ENCODE measurements at places on chromosomes 3 and 15. TPM values are rescaled to one million over a fixed set of nuclear protein-coding genes. Genes with fewer than 3 reads are reported as not detected.

COX17 gene
- 173 TPM for total RNA-seq

SLC15A2 gene
- 1.9 TPM for total RNA-seq

SLC25A38 gene
- total RNA-seq, result 21.1 TPM

KLHL40 gene
- total RNA-seq, result 0.29 TPM

WDR49 gene
- total RNA-seq, result 1.7 TPM

ANKUB1 gene
- total RNA-seq, result not detected

- H3K27me3 ChIP-seq, result no peaks in the 10 kb centered on the region
- DNase-seq, result no peak
- no peak overlapping the region for H3K27ac ChIP-seq
- H3K4me3 ChIP-seq, result no peak overlapping the region
- peaks cover 7% of the 10 kb centered on the region for H3K4me1 ChIP-seq
- no peaks in the 10 kb centered on the region for H3K36me3 ChIP-seq
Observed at GRCh38 chr15:80608688-80609087, 86.4 kb upstream of the ABHD17C start.

GRCh38 chr3:194296454-194297263 is 54.5 kb downstream of the CPN2 start:
- no peaks in the 10 kb centered on the region for H3K27me3 ChIP-seq
- no peaks in the 10 kb centered on the region for H3K36me3 ChIP-seq
- H3K27ac ChIP-seq, result peak overlapping the region; percentile 33
- no peak for DNase-seq
- H3K4me1 ChIP-seq, result peaks cover 19% of the 10 kb centered on the region

GRCh38 chr3:190175490-190175889 is 54.8 kb upstream of the P3H2 start:
- H3K27ac ChIP-seq, result no peak overlapping the region
- no peak for DNase-seq
- no peaks in the 10 kb centered on the region for H3K4me1 ChIP-seq
- H3K4me3 ChIP-seq, result no peak overlapping the region
- H3K27me3 ChIP-seq, result no peaks in the 10 kb centered on the region

- H3K27me3 ChIP-seq, result no peaks in the 10 kb centered on the region
- no peak overlapping the region for H3K4me3 ChIP-seq
- no peaks in the 10 kb centered on the region for H3K4me1 ChIP-seq
- H3K36me3 ChIP-seq, result no peaks in the 10 kb centered on the region
- no peak for DNase-seq
Observed at GRCh38 chr15:49079340-49080039, 33.2 kb upstream of the SECISBP2L start.

GRCh38 chr3:22861426-22861825 is 341.7 kb upstream of the UBE2E2 start:
- no peak overlapping the region for H3K27ac ChIP-seq

DNA sequence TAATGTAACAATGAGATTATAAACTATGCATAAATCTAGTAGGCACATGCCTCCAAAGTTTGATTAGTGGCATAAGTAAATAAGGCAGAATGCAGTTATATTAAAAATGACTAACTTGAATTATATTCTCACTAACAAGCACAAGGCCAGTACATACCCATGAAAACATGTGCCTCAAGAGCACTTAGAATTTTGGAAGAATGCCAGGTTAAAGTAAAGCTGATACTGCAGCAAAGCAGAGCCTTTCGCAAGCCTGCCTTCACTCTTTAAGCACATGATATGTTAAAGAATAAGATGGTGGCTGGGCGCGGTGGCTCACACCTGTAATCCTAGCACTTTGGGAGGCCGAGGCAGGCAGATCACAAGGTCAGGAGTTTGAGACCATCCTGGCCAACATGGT is 49.0 kb downstream of the KBTBD12 start:
- H3K27ac ChIP-seq, result no peak overlapping the region
- no peak overlapping the region for H3K4me3 ChIP-seq
- H3K36me3 ChIP-seq, result no peaks in the 10 kb centered on the region

GRCh38 chr15:65278480-65278879 is 8.2 kb downstream of the PARP16 start:
- no peak overlapping the region for H3K27ac ChIP-seq
- no peaks in the 10 kb centered on the region for H3K27me3 ChIP-seq

EIF4A2 gene
- total RNA-seq, result 393 TPM

DNA sequence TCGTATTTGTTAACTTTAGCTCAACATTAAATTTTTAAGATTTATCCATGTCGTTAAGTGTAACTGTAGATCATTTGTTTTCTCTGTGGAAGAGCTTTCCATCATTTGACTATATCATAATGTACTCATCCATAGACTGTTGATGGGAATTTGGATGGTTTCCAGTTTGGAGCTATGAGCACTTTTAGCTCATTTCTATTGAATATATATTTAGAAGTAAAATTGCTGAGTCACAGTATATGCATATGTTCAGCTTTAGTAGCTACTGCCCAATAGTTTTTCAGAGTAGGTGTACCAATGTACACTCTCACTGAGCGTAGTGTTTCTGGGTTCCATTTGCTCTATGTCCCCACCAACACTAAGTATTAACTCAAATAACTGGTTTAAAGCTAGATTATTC is 263.0 kb downstream of the ULK4 start:
- H3K4me3 ChIP-seq, result no peak overlapping the region
- no peaks in the 10 kb centered on the region for H3K36me3 ChIP-seq
- no peaks in the 10 kb centered on the region for H3K27me3 ChIP-seq
- DNase-seq, result no peak
- no peak overlapping the region for H3K27ac ChIP-seq
- no peaks in the 10 kb centered on the region for H3K4me1 ChIP-seq

DNA sequence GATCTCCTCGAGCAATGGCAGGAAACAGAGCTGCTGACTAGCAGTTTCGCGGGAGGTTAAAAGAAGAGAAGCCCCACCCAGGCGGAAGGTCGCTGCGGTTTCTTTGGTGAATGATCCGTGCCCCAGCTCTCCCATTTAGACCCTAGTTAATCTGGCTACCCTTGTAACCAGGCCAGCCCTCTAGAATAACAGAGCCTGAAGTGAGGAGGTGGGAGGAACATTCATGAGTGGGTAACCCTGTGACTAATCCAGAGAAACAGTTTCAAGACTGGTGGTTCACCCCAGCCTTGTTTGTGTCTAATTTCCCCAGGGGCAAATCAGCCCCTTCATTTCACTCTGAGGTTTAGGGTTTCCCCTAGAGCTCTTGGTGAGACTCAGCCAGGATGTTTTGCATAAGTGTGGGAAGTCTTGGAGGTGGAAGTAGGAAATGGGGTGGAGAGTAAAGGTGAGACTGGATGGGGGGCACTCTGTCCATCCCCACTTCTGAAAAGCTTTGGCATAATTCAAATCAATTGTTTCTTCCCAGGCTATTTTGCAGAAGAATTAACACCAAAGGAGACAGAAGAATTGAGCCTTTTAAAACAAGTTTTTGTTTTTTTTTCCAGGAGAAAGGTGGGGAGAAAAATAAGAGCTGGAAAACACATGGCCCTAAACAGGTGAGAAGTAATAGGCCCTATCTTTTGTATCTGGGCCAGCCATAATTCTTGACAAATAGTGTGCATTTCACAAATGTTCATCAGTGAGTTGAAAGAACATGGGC is 303.1 kb downstream of the RPLP1 start:
- no peak overlapping the region for H3K27ac ChIP-seq
- no peaks in the 10 kb centered on the region for H3K36me3 ChIP-seq
- H3K4me1 ChIP-seq, result no peaks in the 10 kb centered on the region
- DNase-seq, result peak; percentile 38
- no peak overlapping the region for H3K4me3 ChIP-seq

C3orf38 gene
- total RNA-seq, result 13.9 TPM

P2RY14 gene
- total RNA-seq, result 4.3 TPM
